ENCODE measurements at places on chromosomes 3 and 15. TPM values are rescaled to one million over a fixed set of nuclear protein-coding genes. Genes with fewer than 3 reads are reported as not detected.

GP9 gene
- total RNA-seq: not detected

TERB2 gene
- not detected for total RNA-seq

ANKRD28 gene
- 43.9 TPM for total RNA-seq

LINGO1 gene
- 8.4 TPM for total RNA-seq

CCR3 gene
- not detected for total RNA-seq

C2CD4B gene
- total RNA-seq: 1.2 TPM

PRR23E gene
- not detected for total RNA-seq

KLHL40 gene
- not detected for total RNA-seq

IL16 gene
- total RNA-seq: 16.6 TPM

LOXL1 gene
- total RNA-seq: 24.2 TPM

SLC22A13 gene
- not detected for total RNA-seq

THRB gene
- total RNA-seq: 6.4 TPM

BMF gene
- total RNA-seq: 7.1 TPM

TNNC1 gene
- 3.4 TPM for total RNA-seq

ACVR2B gene
- total RNA-seq: 3.1 TPM

C2CD4A gene
- not detected for total RNA-seq

RTP4 gene
- 2.4 TPM for total RNA-seq

CLRN1 gene
- total RNA-seq: not detected

SPCS1 gene
- 67.4 TPM for total RNA-seq

GPR160 gene
- total RNA-seq: not detected

BCHE gene
- total RNA-seq: 9.7 TPM

MYL3 gene
- 4.9 TPM for total RNA-seq

NPAP1 gene
- total RNA-seq: not detected

NOX5 gene
- total RNA-seq: 0.52 TPM

OIP5 gene
- not detected for total RNA-seq

GOLGA8S gene
- not detected for total RNA-seq
